ENCODE measurements at places on chromosomes 16 and 17.

DNA sequence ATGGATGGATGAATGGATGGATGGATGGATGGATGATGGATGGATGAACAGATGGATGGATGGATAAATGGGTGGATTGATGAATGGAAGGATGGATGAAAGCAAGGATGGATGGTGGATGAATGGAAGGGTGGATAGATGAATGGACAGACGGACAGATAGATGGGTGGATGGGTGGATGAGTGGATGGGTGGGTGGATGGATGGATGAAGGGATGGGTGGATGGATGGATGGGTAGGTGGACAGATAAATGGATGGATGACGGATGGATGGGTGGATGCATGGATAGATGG is 14.9 kb downstream of the SRL start:
- no peak for DNase-seq

GRCh38 chr17:394718-395095 is 42.1 kb upstream of the RPH3AL start:
- no peak for DNase-seq

GRCh38 chr16:58264007-58264406 is 30.8 kb downstream of the PRSS54 start:
- no peak for DNase-seq

GRCh38 chr17:1183171-1183873 is 3.5 kb upstream of the ABR start:
- no peak for DNase-seq

DNA sequence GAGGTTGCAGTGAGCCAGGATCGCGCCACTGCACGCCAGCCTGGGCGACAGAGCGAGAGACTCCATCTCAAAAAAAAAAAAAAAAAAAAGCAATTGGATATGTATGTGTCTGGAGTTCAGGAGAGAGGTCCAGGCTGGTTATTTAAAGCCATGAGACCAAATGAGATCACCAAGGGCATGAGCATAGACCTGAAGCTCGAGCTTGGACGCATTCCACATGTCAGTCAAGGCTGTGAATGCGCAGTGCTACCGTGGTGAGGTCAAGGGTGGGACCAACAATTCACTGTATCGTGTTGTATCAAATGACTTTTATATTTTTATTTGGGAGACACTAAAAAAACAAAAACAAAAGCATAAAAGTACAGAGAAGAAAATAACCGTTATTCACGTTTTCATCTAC is 29.1 kb upstream of the SPNS2 start:
- no peak for DNase-seq

- no peak for DNase-seq
These were observed 83.3 kb downstream of the HS3ST3A1 start for GRCh38 chr17:13518261-13519000.

DNA sequence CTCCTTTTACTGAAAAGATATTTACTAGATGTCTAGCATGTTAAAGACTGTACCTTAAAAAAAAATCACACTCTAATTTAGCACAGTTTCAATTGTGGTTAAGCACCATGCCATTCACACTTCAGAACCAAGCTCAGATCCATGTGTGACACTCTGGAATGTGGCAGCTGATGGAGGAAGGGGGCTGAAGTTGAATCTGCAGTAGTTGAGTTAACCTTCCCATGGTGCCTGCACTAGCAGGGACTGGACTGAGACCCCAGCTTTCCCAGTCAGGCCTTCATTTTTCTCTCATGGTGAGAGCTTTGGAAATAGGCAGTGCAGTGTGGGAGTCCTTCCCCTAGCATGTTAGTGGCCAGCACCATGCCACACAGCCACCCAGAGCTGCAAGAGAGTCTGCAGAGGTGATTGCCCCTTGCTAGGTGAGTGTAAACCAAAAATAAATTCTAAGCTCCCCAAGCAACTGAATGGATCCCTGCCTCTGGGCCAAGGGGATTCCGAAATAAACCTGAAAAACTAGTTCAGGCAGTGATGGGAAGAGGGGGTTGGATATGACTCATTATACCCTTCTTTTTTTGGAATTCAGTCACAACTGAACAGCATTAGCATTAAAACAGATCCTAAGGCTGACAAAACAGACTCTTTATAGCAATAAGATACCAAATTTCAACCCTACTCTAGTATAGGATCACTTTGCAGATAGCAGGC is 208.5 kb downstream of the WWOX start:
- DNase-seq, result no peak

GRCh38 chr17:28925912-28926365 is 23.1 kb upstream of the DHRS13 start:
- peak; percentile 20 for DNase-seq

- DNase-seq, result no peak
These were observed 3.0 kb upstream of the MGAT5B start for GRCh38 chr17:76865174-76865573.

DNA sequence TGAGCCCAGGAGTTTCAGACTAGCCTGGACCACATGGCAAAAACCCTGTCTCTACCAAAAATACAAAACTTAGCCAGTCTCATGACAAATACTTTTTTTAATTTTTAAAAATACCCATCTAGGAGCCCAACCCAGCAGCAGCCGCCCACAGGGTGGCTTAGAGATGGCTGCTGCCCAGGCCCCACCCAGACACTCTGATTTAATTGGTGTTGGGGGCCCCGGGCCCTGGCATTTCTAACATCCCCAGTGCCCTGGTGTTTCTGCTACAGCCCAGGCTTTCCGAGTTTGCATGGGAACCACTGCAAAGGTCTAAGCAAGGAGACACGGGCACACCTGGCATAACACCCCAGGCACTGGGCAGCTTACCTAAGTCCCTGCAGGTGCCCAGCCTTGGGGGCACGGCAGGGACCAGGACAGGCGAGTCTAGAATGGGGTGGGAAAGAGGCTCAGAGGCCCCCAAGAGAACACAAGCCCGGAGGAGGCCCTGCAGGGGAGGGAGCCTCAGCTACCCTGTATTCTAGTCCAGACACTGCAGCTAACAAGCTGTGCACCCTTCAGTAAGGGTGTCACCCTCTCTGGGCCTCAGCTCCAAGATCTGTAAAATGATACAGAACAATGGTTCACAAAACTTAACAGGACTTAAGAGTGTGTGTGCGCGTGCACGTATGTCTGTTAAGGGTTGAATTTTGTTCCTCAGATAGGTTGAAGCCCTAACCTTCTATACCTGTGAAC is 48.8 kb downstream of the RMI2 start:
- no peak for DNase-seq

GRCh38 chr17:80025140-80025539 is 10.5 kb downstream of the TBC1D16 start:
- no peak for DNase-seq

GRCh38 chr17:47682138-47682537 is 11.8 kb upstream of the TBKBP1 start:
- DNase-seq, result no peak

DNA sequence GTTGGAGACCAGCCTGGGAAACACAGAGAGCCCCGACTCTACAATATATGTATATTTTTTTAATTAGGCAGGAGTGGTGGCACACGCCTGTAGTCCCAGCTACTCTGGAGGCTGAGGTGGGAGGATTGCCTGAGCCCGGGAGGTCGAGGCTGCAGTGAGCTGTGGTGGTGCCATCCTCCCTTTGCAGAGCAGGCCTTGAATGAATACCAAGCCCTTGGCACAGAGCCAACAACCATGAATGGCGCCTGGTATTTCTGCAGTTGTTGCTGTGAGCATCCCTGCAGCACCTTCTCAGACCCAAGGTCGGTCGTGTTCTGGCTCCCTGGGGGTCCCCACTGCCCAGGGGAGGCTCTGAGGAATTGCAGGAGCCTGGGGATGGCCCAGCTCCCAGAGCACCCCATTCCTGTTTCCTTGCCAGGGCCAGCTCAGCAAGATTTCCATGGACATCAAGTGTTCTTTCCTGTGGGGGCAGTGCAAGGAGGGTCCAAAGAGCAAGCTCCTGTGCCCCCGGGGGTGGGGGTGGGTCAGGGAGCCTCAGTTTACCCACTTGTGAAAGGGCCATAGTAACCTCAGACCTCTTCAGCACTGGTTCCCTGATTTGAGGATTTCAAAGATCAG is 25.6 kb upstream of the RMI2 start:
- no peak for DNase-seq

DNA sequence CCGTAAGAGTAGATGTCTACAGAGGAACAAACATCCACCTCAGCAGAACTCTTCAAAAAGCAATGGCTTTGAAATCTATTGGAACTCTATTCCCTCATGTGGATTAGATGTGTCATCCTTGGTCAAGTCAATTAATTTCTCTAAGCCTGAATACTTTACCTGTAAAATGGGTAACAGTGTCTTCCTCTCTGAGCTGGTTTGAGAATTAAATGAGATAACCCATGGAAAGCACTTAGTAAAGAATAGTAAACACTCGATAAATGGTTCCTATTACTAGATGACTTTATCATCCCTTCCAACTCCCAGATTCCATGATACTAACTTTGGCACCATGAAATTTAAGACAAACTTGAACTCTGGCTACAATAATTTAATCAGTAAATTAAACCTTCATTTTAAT is 89.1 kb downstream of the SKAP1 start:
- DNase-seq, result no peak

GRCh38 chr17:50487213-50488096 is 8.8 kb downstream of the RSAD1 start:
- no peak for DNase-seq

DNA sequence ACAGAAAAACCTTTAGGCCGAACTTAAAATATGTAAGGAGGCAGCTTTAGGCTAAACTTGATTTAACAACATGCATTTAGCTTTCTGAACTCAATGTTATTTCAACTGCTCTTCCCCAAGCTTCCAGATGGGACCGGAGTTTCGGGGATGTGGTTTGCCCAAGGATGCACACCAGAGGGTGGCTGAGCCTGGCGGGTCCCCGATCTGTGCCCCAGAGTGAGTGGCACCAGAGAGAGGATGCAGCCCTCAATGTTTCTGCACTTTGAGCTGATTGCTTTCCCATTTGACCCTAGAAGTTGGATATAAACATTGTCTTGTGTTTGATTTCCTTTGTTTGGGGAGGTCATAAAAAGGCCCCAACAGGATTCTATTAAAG is 348.0 kb upstream of the TNRC6C start:
- no peak for DNase-seq

GRCh38 chr17:57707892-57708291 is 37.2 kb downstream of the CCDC182 start:
- no peak for DNase-seq

DNA sequence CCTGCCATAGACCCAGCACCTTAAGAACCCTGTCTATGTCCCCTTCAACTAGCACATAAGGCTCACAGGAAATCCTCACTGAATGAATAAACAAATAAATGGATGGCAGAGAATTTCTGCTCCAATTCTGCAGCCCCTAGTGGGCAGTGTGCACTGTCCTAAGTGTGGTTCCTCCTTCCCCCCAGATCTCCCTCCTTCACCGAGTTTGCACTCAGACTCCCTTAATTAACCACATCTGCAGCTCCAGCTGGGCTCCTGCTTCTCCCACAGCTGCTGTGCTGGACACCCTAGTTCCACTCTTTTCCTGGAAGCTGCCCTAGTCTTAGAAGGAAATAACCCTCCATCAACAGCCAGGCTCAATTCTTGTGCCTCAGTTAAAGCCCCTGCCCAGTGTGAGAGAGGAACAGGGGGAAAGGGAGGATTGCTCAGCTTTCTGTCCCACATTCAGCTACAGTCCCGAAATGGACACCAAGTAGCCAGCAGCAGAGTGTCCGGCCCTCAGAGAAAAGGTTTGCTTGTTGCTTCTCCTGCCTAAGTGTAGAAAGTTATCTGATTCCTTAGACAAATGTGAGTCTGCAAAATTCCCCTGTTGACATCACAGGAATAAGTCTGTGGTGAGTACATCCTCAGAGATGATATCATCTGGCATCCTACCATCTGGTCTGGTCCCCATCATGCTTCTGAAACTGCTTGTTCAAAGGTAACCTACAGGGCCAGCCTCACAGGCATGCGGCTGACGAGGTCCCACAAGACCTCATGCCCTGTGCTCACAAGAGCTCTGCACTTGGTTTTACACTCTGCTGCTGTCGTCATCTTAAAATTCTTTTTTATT is 12.3 kb downstream of the LRRC3C start:
- DNase-seq, result no peak

- no peak for DNase-seq
These were observed 25.1 kb downstream of the CD300LG start for GRCh38 chr17:43871946-43872690.

DNA sequence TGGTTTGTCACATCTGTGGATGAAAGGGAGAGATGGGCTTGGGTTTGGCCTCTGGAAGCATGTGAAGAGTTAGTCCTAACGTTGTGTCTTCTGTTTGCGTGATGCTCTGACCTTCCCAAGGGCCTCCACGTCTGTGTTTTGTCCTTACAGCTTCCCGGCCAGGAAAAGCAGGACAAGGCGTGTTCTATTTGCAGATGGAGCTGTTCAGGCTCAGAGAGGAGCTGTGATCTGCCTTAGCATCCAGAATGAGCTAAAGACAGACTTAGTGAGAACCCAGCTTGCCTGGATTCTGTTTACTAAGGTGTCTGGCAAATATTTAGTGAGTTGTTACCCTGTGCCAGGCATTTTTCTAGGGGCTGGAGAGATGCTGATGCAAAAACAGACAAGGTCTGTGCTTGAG is 282.1 kb downstream of the CBLN1 start:
- DNase-seq, result no peak

DNA sequence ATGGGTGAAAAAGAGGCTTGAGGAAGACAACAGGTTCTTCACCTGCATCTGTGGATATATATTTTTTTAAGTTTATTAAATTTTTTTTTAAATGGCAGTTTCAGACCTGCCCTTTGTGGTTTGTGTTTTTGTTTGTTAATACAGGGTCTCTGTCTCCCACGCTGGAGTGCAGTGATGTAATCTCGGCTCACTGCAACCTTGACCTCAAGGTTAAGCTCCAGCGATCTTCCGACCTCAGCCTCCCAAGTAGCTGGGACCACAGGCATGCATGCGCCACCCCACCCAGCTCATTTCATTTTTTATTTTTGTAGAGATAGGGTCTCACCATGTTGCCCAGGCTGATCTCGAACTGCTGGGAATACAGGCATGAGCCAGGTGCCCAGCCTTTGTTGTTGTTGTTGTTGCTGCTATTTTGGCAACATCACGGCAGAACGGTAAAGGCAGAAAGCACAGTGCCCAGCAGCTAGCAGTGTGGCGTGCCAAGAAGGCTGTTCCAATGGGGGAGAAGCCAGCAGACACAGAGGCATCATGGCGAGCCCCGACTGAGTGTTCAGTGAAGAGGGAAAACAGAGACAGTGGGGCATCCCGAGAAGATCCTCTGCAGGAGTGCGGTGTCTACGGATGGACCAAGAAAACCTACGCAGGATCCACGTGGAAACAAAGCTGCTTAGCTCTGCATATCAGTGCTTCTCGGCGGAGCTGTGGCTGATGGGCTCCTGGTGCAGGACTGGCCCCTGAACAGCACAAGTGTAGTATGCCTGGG is 19.6 kb downstream of the TMC6 start:
- no peak for DNase-seq

- no peak for DNase-seq
These were observed 24.0 kb downstream of the PRKCB start for GRCh38 chr16:23859713-23860269.

- DNase-seq, result no peak
These were observed 137.9 kb downstream of the FTO start for GRCh38 chr16:53841884-53842283.
